ENCODE measurements at places on chromosomes 5 and 9.

GRCh38 chr9:6927838-6928237, 170.1 kb downstream of the KDM4C start:
- DNase-seq: no peak

DNA sequence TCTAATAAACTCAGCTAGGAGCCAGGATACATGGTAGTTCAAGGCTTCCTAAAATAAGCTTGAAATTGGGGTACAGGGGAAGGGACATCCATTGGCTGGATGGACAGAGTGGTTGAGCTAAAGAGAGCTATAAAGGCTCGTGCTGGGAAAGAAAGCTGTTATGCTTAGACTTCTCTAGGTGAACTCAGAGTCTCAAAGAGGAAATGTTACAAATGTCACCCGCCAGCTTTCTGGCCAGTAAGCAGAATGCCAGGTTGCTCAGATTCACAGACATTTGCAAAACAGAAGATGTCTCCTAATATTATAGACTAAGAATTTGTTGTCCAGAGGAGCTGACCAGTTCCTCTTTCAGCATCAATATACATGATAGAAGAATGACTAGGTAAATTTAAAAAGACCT, 30.6 kb downstream of the STOM start:
- no peak for DNase-seq

GRCh38 chr9:101440714-101441230, 5.2 kb upstream of the ALDOB start:
- no peak for DNase-seq

GRCh38 chr9:4704129-4704528, 24.8 kb downstream of the CDC37L1 start:
- DNase-seq: no peak

DNA sequence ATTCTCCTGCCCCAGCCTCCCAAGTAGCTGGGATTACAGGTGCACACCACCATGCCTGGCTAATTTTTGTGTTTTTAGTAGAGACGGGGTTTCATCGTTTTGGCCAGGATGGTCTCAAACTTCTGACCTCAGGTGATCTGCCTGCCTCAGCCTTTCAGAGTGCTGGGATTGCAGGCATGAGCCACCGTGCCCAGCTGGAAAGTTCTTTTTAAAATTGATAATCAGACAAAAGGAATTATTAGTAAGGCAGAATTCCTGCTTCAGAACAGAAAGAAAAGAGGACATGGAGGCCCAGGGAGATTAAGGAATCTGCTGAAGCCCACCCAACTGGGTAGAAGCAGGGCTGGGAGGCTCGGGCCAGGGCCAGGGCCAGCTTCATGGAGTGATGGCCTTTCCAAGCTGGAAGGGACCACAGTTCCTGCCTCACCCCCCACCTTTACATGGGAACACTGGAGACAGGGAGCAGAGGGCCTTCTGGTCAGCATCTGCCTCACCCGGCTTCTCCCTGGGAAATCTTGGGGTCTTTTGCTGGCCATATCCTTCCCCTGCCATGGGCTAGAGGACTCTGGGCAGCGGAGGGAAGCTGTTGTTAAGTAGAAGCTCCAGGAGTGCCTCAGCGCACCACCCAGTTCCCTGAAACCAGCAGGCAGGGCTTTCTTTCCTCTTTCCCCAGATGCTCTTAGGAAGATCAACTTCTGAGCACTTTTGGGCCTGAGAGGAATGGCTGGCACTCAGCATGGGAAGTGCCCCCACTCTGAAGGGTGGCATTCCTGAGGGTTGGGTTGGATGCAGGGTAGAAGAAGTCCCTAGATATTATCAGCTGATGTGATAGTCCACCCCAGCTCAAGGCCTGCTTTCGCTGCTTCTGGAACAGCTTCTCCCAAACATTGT, 70.1 kb downstream of the RGS3 start:
- DNase-seq: no peak

DNA sequence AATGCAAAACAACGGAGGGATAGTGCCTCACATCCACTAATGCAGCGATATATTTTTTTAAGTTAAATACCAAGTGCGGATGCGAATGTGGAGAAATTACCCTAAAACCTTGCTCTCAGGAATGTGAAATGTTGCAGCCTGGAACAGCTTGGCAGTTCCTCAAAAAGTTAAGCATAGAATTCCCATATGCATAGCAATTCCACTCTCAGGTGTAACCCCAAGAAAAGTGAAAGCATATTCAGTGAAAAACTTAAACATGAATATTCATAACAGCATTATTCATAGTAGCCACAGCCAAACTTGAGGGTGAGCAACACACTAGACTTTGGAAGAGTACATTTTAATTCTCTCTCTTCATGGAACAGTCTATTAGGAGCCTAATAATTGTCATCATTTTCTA, 83.2 kb upstream of the ICE1 start:
- no peak for DNase-seq

- DNase-seq: no peak
These were observed 170.4 kb upstream of the TBCA start for GRCh38 chr5:77946381-77947040.

DNA sequence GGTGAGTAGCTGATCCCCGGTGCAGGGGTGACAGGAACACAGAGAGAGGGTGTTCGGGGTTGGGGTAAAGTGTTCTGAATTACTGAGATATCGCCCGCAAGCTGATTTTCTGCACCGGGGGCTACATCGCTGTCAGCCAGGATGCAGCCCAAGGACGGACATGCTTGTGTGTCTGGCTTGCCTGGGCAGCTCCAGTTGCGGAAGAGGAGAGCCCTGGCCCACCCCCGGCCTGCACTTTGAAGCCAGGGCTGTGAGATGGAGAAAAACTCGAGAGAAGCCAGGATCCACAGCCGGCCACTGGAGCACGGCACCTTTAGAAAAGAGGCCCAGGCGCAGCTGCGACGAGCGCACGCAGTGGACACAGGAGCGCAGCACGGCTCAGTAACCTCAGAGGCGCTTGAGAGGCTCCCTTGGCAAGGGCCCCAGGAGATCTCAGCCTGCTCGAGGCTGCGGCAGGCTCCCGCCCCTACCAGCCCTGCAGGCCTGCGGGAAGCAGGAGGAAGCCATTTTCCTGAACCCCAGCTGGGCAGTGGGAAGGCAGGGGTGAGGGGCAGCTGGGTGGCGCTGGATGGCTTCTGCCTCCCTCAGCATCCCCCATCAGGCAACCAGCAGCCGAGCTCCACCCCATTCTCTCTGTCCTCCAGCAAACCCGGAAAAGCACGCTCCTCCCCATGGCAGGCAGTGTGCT, 59.2 kb downstream of the C9orf50 start:
- DNase-seq: no peak

DNA sequence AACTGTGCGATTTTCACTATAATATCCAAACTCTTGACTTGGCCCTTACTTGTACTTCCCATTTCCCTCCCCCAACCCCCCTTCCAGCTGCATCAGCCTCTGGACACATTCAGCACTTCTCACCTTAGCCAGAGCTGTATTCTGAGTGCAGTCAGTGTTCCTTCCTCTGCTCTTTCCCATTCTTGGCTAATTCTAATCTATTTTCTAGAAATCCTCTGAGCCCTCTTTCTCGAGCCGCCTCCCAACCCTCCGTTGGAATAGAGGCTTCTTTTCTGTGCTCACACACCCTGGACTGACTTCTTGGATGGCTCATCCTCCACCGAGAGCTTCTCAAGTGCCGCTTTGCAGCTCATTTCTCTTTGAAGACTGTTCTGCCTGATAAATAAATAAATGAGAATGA, 188.8 kb downstream of the NTRK2 start:
- DNase-seq: no peak

DNA sequence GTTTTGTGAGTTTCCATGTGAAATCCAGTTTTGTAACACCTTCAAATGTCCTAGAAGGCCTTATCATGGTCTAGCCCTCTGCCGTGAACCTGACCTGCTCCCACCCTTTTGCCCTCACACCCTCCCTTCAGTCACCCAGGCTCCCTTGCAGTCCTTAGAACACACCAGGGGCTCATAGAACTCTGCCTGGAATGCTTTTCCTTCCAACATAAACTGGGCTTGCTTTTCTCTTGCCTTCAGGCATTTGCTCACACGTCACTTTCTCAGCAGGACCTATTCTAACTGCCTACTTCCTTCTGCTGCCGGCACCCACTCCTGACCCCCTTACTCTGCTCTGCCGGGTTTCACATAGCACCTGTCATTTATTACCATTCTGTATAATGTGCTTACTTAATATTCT, 111.9 kb downstream of the PDE8B start:
- DNase-seq: no peak

DNA sequence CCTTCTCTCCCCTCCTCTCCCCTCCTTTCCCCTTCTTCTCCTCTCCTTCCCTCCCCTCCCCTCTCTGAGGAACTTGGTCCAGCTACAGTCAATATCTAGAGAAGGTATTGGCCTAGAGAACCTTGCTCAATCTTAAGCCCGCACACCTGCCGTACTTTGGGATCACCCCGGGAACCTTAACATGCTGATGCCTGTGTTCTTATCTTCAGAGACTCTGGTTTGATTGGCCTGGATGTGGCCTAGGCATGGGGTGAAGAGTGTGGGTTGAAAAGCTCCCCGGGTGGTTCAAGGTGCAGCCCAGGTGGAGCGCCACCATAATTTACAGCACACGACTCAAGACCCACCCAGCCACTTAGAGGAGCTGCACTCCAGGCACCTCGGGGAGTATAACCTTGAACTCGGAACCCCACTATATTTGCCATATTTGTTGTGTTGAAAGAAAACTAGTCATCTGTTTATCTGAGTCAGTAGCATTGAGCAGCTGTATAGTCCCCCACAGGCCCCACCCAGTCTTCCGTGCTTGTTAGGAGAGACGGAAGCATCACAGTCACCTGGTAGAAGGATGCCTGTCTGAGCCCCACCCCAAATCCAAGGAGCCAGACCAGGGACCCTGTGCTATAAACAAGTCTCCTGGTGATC, 14.4 kb upstream of the PHF19 start:
- DNase-seq: peak; percentile 84

- no peak for DNase-seq
These were observed 63.2 kb downstream of the MEGF10 start for GRCh38 chr5:127353796-127354195.

DNA sequence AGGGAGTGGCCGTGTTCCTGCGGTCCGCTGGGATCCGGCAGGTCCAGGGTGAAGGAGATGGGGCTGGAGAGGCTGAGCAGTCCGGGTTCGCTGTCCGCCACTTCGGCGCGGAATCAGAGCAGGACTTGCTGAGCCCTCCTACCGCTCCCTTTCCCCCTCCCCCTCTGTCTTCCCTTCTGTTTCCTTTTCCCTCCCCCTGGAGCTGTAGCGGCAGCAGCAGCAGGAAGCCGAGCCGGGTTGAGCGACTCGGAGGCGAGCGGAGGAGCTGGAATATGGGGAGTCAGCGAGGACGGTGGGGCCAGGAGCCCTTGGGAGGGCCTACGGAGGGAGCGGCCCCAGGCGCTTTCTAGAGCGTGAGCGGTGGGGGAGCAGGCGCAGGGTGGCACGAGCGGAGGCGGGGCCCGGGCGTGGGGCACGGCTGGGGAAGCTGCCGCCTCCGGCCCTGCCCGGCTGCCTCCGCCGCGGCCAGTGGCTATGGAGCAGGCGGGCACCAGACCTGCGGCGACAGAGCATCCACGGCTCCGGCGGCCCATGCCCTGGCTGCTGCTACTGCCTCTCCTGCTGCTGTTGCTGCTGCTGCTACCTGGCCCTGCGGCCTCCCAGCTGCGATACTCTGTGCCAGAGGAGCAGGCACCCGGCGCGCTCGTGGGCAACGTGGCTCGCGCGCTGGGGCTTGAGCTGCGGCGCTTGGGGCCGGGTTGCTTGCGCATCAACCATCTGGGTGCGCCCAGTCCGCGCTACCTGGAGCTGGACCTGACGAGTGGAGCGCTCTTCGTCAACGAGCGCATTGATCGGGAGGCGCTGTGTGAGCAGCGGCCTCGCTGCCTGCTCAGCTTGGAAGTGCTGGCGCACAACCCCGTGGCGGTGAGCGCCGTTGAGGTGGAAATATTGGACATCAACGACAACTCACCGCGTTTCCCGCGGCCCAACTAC, at the start of gene PCDHAC2:
TSS of gene PCDHAC2 (plus strand) at position 184 of the 933 bp plus-strand sequence. CDS start at position 475, 291 bp downstream.
- DNase-seq: no peak

DNA sequence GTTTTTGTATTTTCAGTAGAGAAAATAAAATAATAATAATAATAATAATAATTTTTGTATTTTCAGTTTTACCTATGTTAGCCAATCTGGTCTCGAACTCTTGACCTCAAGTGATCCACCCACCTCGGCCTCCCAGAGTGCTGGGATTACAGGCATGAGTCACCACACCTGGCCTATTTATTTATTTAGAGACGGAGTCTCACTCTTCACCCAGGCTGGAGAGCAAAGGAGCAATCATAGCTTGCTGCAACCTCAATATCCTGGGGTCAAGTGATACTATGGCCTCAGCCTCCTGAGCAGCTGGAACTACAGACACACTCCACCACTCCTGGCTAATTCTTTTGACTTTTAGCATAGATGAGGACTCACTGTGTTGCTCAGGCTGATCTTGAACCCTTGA, 167.5 kb downstream of the TLE1 start:
- DNase-seq: no peak

DNA sequence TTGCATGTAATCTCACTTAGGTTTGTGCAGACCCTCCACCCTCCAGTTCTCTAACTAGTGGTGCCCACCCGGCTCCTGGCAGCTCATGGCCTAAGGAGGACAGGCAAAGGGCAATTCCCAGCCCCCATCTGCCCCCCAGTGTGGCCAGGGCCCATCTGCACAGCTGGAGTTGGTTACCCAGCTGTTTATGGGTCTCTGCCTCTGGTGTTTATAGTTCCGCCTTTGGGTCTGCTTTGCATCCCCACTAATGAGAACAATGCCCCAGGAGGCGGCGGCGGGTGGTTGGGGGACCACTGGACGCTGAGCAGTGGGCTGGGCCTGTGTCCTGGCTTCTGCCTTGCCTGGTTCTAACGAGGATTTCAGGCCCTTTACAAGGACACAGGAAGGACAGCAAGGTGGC, 62.4 kb downstream of the NDST1 start:
- no peak for DNase-seq

DNA sequence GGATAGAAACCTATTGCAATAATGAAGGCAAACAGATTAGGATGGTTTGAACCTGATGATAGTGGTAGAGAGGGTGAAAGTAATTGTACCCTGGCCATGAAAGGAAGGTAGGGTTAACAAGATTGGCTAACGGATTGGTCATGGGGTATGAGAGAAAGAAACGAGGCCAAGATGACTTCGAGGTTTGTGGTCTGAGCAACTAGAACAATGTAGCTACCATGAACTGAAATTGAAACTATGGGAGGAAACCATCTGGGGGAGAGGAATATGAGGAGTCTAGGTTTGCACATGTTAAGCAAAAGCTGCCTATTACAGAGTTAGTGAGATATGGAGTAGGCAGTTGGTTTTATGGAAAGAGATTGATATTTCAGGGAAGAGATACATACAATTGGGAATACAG, 406.0 kb downstream of the PRELID2 start:
- no peak for DNase-seq

DNA sequence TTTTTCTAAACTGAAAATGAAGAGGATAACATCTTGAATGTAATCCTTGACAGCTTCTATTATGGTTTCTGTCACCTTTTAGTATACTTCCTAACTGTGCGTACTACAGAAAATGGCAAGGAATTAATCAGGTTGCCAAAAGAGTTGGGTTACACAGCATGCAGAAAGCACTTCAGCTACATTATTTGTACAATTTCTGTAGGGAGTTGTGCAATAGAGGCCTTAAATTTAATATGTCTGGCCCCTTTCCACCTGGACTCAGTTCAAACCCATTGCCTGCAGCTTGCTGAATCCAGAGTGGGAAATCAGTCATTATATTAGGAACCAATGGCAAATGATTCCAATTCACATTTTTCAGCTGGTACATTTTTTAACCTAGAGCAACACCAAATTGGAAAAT, 549.7 kb downstream of the CSNK1G3 start:
- no peak for DNase-seq

- no peak for DNase-seq
These were observed 256.5 kb downstream of the CETN3 start for GRCh38 chr5:90153031-90153430.

Measured in CD4-positive, alpha-beta T cell treated with Interleukin-2 at 100 ng/mL for 4 hours (primary cell).